Right lung (tissue), 10 donors: ENCODE measurements at places on chromosomes 3 and 15. TPM values are rescaled to one million over a fixed set of nuclear protein-coding genes. Genes with fewer than 3 reads are reported as not detected.

- DNase-seq: peak; percentile 74
These were observed 47.0 kb downstream of the PSMD6 start for GRCh38 chr3:63976161-63976871.

The ZNF197 gene
- 34.6 TPM for polyA plus RNA-seq

DNA sequence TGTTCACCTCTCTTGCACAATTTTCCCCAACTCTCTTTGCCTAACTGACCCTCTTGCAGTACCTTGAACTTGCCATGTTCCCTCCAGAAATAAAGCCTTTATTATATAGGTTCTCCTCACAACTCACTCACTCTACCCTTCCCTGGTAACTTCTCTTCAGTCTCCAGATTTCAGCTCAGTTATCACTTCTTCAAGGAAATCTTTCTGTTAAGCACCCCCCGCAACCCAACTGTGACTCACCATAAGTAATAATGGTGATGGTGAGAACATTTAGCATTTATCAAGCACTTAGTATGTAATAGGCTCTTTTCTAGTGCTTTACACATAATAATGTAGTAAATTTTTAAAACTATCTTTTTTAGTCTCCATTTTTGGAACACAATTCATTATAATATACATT lies 8.1 kb upstream of the OR5K1 start:
- no peak for DNase-seq

- DNase-seq: peak; percentile 35
These were observed 349.7 kb downstream of the TUSC7 start for GRCh38 chr3:117059067-117059955.

The HTR3E gene
- not detected for polyA plus RNA-seq

DNA sequence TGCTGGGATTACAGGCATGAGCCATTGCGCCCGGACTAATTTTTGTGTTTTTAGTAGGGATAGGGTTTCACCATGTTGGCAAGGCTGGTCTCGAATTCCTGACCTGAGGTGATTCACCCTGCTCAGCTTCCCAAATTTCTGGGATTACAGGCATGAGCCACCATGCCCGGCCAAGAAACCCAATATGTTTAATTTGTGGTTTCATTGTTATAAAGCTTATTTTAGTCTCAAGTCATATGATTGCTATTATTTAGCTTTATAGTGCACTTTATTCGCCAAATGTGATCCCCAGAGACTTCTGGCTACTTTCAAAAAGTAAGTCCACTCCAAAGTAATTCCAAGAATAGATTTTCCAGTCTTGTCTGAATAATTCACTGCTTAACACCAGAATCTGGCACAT lies 19.3 kb upstream of the SLC4A7 start:
- DNase-seq: no peak

DNA sequence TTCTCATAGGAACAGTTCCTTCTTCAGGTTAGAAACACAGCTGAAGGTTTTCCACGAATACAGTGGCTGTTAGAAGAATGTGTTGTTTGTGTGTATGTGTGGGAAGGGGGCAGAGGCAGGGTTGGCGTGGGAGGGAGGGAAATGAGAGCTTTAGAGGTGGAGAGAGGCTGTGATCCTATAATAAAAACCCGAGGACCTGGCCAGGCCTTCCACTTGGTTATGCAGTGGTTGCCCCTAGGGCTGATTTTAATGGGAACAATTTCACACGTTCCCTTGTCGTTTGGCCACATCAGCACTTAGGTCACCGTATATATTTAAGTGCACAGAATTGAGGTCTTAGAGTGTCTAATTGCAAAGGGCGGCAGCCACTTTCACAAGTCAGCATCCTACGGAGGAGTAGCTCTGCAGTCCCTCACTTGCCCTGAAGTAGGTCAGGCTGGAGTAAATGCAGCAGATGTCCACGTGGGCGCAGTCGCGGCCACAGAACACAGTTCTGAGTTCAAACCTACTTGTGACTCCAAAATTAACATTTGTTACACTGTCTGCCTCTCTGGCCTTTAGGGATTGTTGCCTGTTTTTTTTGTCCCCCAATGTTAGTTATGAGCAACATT lies 85.6 kb downstream of the PDCD6IP start:
- no peak for DNase-seq
